NCI-H524 (cell line): ENCODE measurements at places on chromosomes 2 and 18.

DNA sequence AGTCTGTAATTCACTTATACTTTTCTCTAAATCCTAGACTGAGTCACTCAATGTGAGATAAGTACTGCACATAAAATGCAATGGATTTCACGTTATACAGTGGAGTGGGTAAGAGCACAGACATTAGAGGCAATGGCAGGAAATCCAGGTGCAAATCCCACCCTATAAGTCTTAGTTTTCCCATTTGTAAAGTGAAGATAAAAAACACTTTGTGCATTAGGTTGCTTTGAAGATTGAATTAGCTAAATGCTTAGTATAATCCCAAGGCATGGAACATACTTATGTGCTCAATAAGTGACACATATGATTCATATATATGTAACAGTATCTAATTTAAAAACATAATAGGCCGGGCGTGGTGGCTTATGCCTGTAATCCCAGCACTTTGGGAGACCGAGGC is 10.5 kb downstream of the ACTG2 start:
- no peak for DNase-seq

DNA sequence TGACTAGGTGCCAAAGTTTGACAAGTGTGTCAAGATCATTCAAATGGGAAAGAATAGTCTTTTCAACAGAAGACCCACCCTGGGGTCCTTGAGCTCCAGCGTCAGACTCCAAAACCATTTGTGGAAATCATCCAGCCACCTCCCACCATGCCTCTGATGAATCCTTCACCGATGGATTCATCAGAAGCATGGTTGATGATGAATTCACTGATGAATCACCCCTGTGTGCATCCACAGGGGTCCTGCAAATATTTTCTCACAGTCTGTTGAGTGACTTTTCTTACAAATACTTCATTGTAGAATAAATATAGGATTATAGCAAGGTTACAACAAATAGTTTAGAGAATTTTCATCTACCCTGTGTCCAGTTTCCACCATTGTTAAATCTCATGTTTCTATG is 4.3 kb downstream of the UGT1A9 start:
- DNase-seq: no peak

GRCh38 chr2:167388497-167388896 is 500.2 kb downstream of the XIRP2 start:
- DNase-seq: no peak

- DNase-seq: no peak
These were observed 315.1 kb upstream of the KLHL29 start for GRCh38 chr2:23069923-23070322.

- no peak for DNase-seq
These were observed 309.0 kb downstream of the CMPK2 start for GRCh38 chr2:6556755-6557154.

- peak; percentile 7 for DNase-seq
These were observed 130.9 kb upstream of the RAB12 start for GRCh38 chr18:8478166-8478967.

GRCh38 chr2:134660626-134661402 is 58.0 kb downstream of the TMEM163 start:
- DNase-seq: peak; percentile 62

DNA sequence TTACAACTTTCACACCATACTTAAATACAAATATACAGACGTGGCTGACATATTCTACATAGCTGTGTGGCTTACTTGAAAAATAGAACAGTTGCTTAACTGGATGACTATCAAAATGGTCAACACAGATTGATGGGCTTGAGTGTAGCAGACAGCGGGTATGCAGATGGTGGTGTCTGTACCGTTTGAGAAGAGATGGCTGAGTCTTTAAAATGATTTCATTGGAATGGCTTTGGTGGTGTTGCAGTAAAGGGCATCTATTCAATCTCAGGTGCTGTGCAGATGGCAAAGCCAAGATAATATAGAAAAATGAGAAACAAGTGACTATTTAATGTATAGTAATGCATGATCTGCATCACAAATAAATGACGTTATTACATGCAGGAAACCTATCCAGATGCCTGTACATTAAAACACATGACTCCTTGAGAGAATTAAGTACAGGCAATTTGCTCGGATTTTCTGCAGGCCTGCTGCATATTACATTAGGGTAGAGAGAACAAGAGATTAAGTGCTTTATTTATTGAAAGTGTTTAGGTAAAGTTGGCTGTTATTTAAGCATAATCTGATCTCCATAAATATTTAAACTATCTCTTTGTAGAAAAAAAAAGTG is 68.5 kb downstream of the AGPS start:
- DNase-seq: peak; percentile 85

DNA sequence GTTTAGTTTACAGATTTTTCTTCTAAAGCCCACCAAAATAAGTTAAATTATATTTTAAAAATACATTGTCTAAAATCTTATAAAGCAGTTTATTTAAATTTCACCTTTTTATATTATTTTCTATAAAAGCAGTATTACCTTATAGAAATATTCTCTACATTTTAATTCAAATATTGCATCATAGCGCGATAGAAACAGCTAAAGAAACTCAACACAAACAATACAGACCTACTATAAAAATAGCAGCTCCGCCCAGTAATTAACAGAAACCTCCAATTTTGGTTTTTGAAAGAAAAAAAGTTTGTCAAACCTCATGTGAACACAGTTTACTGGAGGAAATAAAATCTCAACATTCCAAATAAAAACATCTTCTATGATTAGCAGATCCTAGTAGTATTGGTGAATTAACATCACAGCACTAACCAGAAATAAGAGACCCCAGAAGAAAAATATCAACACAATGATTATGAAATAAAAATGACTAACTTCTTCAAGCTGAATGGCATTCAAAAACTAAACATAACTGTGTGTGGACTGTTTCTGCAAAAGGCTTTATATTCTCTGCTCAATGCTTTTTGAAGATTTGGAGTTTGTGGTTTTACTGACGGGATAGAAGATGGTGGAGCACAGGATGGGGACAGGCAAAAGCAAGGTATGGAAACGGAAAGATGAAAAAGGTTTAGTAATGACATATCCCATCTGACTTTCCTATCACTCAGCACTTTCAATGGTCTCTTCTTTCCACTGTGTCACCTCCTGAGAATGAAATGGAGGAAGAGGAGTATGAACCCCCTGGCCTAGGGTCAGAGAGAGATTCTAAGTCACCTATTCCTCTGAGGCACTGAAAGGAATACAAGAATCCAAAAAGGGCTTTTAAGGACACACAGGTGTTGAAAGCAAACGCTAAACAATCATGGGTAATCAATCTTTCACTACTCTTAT is 17.5 kb downstream of the MAP4K3 start:
- DNase-seq: no peak

- no peak for DNase-seq
These were observed 22.3 kb upstream of the CYRIA start for GRCh38 chr2:16687955-16688354.

DNA sequence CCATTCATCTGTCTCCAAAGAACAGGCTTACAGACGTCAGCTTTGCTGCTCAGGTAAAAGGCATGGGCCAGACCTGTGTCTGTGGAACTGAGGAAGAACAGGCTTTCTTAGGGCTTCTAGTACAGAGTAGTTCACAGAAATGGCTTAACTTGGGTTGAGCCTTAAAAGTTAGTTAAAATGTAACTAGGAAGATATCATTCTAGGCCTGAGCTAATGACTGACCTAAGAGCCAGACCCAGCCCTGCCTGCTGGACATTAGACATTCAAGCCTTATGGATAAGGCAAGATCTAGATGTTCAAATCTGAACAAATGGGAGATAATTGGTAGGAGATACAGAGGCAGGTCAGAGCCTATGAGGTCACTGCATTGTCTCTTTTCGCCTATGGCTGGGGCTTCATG is 73.9 kb upstream of the SLC14A2 start:
- DNase-seq: no peak

DNA sequence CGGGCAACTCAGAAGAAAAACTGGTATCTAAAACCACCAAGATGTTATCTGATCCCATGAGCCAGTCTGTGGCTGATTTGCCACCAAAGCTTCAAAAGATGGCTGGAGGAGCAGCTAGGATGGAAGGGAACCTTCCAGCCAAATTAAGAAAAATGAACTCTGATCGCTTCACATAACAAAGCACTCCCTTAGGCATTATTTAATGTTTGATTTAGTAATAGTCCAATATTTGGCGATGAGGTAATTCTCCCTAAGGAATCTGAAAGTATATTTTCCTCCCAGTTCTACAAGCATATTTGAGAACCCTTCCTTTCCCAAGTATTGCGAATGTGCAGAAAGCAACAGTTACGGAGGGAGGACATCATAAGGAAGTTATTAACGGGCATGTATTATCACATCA is 156.6 kb downstream of the KCNJ3 start:
- no peak for DNase-seq

GRCh38 chr2:107276034-107276433 is 390.1 kb upstream of the ST6GAL2 start:
- no peak for DNase-seq

- DNase-seq: peak; percentile 27
These were observed 61.9 kb upstream of the PSMD14 start for GRCh38 chr2:161246281-161246680.

DNA sequence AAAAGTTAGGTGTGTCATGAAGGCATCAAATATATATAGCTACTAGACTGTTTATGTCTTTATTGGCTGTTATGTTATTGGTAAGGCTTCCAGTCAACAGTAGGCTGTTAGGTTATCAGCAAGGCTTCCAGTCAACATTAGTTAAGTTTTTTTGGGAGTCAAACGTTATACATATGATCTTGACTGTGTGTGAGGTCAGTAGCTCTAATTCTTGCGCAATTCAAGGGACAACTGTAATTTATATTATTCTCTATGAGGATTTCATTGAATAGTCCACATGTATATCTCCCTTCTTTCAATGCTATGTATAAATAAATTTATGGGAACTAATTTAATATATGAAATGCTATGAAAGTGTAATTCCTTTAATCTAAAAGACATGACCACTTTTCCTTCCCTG is 757.5 kb upstream of the TMEFF2 start:
- DNase-seq: no peak
